ENCODE measurements at places on chromosomes 4 and X. TPM values are rescaled to one million over a fixed set of nuclear protein-coding genes. Genes with fewer than 3 reads are reported as not detected.

The BTC gene
- not detected for total RNA-seq

The EMCN gene
- not detected for total RNA-seq

The NPY2R gene
- 0.62 TPM for total RNA-seq

The MID1 gene
- 0.06 TPM for total RNA-seq

The AMMECR1 gene
- total RNA-seq: 4.4 TPM

DNA sequence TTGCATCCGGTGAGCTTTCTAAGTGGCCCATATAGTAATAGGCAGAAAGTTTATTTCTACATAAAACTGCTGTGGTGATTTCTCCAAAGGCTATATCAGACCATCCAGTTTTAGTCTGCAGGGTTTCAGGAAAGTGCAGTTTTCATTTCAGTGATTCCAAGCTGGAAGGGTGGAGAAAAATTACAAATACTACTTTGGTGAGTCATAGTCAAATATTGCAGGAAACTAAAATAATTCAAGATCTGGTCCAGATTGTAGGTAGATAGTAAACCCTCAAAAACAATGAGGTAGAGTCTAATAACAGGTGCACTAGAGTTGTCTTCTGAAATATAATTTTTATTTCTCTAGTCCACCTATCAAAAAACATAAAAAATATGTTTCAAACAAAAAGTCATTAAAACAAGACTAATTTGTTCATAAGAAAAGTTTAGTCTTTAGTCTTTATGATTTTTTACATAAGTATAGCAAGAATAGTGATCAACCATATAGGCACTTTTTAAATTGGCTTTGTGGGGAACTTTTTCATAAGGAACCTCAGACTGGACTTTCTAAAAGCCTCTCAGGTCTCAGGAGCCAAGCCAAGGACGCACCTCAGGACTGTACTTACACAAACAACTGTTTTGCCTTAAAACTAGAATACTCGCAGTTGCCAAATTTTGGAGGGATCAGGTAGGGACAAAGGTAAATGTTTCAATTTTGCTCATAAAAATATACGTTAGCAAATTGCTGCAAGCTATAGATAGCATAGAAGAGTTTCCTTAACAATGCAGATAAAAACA lies 101.8 kb upstream of the TLR3 start:
- DNase-seq: no peak

DNA sequence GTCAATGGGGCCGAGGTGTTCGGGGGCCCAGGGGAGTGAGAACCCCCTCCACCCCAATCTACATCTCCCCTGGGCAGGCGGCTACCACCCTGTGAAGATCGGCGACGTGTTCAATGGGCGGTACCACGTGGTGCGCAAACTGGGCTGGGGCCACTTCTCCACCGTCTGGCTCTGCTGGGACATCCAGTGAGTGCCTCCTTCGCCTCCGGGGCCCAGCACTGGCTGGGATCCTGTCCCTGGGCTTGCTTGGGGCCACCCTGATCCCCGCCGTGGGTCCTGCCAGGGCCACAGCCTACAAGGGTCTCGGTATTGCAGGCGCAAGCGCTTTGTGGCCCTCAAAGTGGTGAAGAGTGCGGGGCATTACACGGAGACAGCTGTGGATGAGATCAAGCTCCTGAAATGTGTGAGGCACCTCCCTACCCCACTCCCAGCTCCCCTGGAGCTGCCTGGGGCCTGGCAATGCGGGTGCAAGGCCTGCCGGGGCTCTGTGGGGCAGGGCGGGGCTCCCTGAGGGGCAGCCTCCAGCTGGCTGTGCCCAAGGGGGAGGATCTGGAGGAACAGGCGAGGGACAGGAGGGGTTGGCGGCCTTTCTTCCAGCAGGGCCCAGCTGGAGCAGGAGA lies 697 bp downstream of the SRPK3 start:
- DNase-seq: no peak

DNA sequence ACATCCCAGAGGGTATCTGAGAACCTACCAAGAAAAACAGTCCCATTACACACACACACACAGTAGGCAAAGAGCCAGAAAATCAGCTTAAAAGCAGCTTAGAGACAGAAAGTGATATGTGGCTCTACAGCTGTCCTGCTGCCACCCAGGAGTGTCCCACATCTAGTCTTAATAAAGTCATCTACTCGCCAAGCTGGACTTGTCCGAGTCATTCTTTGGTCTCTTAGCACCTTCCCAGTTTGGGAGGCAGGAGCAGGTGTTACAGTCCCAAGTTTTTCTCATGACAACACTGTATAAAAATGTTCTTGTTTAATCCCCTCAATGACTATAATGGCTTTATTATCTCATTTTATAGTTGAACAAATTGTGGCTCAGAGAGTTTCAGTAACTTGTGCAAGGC lies 252.5 kb upstream of the CASK start:
- DNase-seq: no peak

DNA sequence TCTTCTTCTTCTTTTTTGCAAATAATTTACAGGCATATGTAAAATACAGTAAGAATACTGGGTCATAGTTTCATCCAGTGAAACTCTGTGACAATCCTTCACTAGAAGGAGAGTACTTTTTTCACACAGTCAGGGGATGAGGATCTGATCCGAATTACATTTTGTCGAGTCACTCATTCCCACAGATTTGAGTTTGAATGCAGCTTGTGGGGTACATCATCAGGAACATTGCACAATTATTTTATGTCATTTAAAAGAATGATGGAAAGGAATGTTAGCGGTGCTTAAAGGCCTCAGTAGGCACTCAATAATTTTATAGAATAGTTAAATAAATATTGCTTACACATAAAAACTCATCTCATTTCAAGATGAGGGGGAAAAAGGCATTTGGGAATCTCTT lies 88.6 kb downstream of the CHRNA9 start:
- DNase-seq: no peak

DNA sequence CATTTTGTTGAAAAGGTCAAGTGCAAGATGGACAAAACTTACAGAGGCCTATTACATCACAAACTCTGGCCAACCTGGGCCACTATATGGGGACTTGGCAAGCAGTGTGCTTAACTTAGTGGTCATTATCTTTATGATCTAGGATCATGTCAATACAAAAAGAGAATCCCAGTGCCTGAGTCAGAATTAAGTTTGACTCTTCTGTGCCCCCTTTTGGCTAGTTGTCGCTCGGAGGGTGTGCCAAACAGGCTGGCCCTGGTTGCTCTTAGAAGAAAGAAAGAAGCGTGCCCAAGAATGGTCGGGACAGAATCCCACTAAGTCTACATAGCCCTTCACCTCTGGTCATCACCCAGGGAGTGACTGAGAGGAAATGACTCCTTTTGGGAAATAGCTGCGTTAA lies 100.1 kb downstream of the EIF4E start:
- DNase-seq: no peak

DNA sequence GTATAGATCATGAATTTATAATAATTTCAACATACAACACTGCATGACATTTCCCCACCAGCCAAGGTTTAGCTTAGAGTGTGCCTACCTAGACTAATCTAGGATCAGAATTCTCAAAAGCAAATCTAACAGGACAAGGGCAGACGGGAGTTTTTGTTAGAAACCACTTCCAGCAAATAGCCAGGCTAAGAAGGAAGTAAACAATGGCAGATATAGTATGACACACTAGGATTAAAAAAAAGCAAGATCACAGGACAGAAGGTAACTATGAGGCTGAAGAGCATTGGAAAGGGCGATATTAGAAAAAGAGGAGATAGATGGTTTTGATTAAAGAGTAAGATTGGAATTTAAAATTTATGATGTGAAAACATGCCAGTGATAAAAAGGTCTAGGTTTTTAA lies 124.8 kb downstream of the LRBA start:
- no peak for DNase-seq

DNA sequence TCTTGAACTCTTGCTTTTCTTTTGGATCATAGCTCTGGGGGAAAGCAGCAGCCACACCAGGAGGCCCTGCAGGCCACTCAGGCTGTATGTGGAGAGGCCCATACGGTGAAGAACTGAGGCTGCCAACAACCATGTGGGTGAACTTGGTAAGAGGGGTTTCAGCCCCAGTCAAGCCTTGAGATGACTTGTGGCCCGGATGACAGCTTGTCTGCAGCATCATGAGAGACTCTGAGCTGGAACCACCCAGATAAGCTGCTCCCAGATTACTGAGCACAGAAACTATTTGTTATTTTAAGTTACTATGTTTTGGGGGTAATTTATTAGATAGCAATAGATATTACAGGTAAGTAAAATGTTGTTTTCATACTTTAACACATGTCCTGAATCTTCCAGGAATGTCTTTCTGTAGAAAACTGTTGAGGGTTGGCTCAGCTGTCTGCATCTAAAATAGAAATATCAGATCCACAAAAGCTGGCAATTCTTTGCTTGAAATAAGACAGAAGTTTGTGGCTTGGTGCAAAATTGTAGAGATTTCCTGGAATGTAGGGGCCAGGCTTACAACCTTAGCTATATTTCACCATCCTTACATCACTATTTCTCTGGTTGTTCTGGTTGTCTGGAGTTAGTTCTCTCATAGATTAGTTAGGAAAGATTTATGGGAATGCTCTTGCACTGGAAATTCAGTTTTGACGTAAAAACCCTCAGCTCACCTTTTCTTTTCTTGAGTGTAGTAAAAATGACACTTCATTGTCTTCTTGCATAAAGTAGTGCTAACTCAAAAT lies 272.1 kb downstream of the RAPGEF2 start:
- DNase-seq: no peak

- DNase-seq: no peak
Measured at GRCh38 chr4:26866781-26867180, 6.1 kb downstream of the STIM2 start.

GRCh38 chrX:129706400-129707072 lies 32.2 kb upstream of the XPNPEP2 start:
- peak; percentile 0 for DNase-seq
